ENCODE measurements at places on chromosomes 6 and 20.

- H3K4me1 ChIP-seq: no peaks in the 10 kb centered on the region
- no peak overlapping the region for H3K4me3 ChIP-seq
- no peaks in the 10 kb centered on the region for H3K36me3 ChIP-seq
- DNase-seq: no peak
- no peaks in the 10 kb centered on the region for H3K27me3 ChIP-seq
Measured at GRCh38 chr20:20360464-20360863, 7.4 kb upstream of the INSM1 start.

- DNase-seq: no peak
- H3K4me3 ChIP-seq: no peak overlapping the region
- H3K27ac ChIP-seq: no peak overlapping the region
- H3K4me1 ChIP-seq: no peaks in the 10 kb centered on the region
- H3K27me3 ChIP-seq: no peaks in the 10 kb centered on the region
- no peaks in the 10 kb centered on the region for H3K36me3 ChIP-seq
Measured at GRCh38 chr20:24781418-24781980, 167.6 kb upstream of the CST7 start.

GRCh38 chr6:21164768-21165326 lies 428.7 kb upstream of the SOX4 start:
- no peaks in the 10 kb centered on the region for H3K27me3 ChIP-seq
- H3K27ac ChIP-seq: no peak overlapping the region
- H3K4me1 ChIP-seq: peaks cover 8% of the 10 kb centered on the region
- no peak for DNase-seq
- no peaks in the 10 kb centered on the region for H3K36me3 ChIP-seq
- no peak overlapping the region for H3K4me3 ChIP-seq

- H3K27ac ChIP-seq: no peak overlapping the region
- DNase-seq: no peak
Measured at GRCh38 chr20:46122071-46122470, 4.0 kb downstream of the CD40 start.
